ENCODE measurements at places on chromosomes 7 and 10. TPM values are rescaled to one million over a fixed set of nuclear protein-coding genes. Genes with fewer than 3 reads are reported as not detected.

Gene FFAR4
- total RNA-seq, result not detected

Gene EPHB6
- total RNA-seq, result not detected

Gene HOXA2
- 1.1 TPM for total RNA-seq

Gene PAPSS2
- 69.5 TPM for total RNA-seq

Gene PAOX
- total RNA-seq, result 3.3 TPM

Gene CPA2
- not detected for total RNA-seq

Gene INSYN2A
- total RNA-seq, result 0.07 TPM

Gene RBP3
- not detected for total RNA-seq

Gene LRRC18
- not detected for total RNA-seq

Gene FAM25C
- total RNA-seq, result not detected

Gene ATRNL1
- not detected for total RNA-seq

All from mammary microvascular endothelial cell (primary cell).